ENCODE measurements at places on chromosomes 5 and 9. TPM values are rescaled to one million over a fixed set of nuclear protein-coding genes. Genes with fewer than 3 reads are reported as not detected.

GRCh38 chr5:10729320-10730042, 31.6 kb downstream of the DAP start:
- DNase-seq: no peak

Gene SH2D3C
- not detected for total RNA-seq

Gene SPATA6L
- 7.1 TPM for total RNA-seq

DNA sequence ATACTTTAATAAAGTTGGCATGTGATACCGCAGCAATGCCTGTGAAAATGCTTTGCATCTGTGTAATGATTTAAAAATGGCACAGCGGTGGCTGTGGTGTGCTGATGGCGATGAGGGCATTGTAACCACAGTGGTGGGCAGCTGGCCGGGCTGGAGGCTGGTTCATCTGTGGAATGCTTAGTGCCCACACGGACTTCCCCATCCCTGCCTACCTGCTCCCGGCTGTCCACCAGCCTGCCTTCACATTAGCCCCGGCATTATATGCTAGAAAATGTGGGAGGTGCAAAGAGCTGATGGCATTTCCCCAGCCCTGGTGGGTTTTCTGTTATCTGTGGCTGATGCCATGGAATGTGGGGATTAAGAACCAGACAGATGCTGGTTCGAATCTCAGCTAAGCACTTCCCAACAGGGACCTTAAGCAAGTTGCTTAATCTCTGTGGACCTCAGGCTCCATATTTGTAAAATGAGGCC, 2.9 kb upstream of the NDST1 start:
- DNase-seq: no peak

DNA sequence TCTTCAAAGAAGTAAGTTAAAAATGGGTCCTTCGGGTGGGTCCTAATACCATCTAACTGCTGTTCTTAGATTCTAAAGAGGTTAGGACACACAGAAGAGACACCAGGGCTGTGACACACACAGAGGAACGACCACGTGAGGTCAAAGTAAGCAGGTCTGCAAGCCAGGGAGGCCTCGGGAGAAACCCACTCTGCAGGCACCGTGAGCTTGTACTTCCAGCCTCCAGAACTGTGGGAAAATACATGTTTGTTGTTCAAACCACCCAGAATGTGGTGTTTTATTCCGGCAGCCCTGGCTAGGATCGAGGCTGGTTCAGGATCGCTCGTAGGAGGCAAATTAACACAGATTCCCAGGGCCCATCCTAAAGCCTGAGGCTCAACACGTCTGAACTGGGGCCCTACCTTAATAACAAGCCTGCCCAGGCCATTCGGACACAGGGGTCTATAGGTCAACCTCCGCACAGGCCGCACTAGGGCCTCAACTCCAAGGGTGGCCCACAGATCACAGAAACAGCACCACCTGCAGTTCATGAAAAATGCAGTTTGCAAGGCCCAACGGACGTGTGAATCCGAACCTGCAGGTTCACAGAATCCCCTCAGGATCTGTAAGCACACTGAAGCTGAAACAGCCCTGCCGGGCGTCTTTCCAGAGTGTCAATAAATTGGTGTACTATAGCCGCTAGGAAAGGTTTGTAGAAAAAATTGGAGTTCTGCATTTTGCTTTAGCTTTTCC, 7.1 kb downstream of the MED10 start:
- DNase-seq: no peak
